ENCODE measurements at places on chromosomes 1 and 21. TPM values are rescaled to one million over a fixed set of nuclear protein-coding genes. Genes with fewer than 3 reads are reported as not detected.

SLC25A34 gene
- 0.88 TPM for total RNA-seq

TMIGD3 gene
- total RNA-seq: not detected

WDR64 gene
- total RNA-seq: 0.12 TPM

MATN1 gene
- total RNA-seq: not detected

JAM2 gene
- total RNA-seq: 0.26 TPM

PDC gene
- not detected for total RNA-seq
